ENCODE measurements at places on chromosomes 3 and 15. TPM values are rescaled to one million over a fixed set of nuclear protein-coding genes. Genes with fewer than 3 reads are reported as not detected.

GRCh38 chr3:134998158-134998557, 203.1 kb downstream of the EPHB1 start:
- no peak for DNase-seq

DNA sequence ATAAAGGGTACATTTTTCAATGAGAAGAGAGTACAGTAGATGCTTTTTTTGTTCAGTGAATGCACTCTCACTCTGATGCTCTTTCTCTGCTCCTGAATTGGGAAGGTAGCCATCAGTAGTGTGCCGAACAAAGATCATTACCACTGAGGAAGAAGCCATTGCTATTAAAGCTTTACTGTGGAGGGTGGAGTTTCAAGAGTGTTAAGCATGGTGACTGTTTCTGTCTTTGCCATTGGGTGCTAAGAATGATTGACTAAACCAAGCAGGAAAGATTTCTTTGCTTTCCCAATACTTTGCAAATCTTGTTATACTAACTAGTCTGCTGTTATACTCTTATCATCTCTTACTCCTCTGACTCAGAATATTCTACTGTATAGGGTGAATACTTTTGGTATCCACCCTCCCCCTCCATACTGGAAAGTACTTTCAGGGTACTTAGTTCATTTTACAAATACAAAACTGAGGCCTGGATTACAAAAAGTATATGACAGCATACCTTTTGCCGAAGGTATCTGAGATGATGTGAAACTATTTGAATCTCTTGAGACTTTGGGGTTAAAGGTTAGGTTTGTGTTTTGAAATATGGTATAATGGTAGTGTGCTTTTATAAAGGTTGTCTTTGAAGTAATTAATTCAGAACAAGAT, 1.7 kb downstream of the RAB11A start:
- peak; percentile 73 for DNase-seq

- DNase-seq, result peak; percentile 95
These were observed 34.0 kb upstream of the PLOD2 start for GRCh38 chr3:146195030-146195429.

GRCh38 chr3:53819163-53819868, 26.9 kb downstream of the CHDH start:
- DNase-seq, result no peak

DNA sequence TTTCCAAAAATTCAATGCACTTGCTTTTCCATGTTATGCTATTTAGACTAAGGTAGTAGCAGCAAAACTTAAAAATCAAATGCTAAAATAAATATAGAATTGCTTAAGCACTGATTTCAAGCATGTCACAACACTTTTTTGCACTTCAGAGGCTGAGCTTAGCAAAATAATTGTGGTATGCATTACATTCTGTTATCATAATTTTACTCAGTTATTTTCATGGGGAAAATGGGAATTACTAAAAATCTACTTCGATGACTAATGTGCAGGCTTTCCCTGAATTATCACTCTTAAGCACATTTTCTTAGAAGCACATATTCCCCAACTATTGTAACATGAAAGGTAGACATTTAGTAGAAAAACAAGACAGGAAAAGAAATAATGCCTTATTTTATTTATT, 322.4 kb upstream of the CBLB start:
- DNase-seq, result no peak

- no peak for DNase-seq
These were observed 128.8 kb upstream of the ZBTB20 start for GRCh38 chr3:115275896-115276295.

- no peak for DNase-seq
These were observed 356.0 kb upstream of the RBMS3 start for GRCh38 chr3:28924744-28925360.

The MAP1A gene
- total RNA-seq, result 0.34 TPM

The SI gene
- not detected for total RNA-seq

The MBNL1 gene
- 524 TPM for total RNA-seq

The LDHAL6B gene
- not detected for total RNA-seq

The NOP10 gene
- total RNA-seq, result 181 TPM

The PPCDC gene
- total RNA-seq, result 14.5 TPM

The AGBL1 gene
- total RNA-seq, result not detected

The ACY1 gene
- 20.6 TPM for total RNA-seq

The ARRDC4 gene
- 3.1 TPM for total RNA-seq

The TRAT1 gene
- not detected for total RNA-seq
